Activated T-helper 1 cell treated with Interleukin-2 at 50 U/mL for 16 hours (primary cell): ENCODE measurements at places on chromosomes 2 and 18.

- DNase-seq: no peak
These were observed 302.2 kb downstream of the NDUFA10 start for GRCh38 chr2:239722760-239723470.

DNA sequence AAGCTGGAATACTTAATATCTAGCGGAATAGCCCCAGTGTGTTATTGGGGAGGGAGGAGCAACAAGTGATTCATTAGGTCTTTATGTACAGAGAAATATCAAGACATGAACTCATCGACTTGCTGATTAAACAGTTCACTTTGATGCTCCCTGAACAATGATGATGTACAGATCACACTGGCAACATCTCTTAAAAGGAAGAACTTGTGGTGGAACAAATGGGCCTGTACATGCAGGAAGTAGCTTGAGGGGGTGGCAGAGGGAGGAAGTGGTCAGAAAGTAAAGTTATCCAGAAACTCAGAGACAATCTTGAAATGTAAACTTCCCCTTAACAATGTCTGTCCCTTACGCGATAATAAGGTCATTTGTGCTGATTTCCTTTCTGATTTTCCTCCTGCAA is 90.5 kb downstream of the NXPH2 start:
- no peak for DNase-seq

DNA sequence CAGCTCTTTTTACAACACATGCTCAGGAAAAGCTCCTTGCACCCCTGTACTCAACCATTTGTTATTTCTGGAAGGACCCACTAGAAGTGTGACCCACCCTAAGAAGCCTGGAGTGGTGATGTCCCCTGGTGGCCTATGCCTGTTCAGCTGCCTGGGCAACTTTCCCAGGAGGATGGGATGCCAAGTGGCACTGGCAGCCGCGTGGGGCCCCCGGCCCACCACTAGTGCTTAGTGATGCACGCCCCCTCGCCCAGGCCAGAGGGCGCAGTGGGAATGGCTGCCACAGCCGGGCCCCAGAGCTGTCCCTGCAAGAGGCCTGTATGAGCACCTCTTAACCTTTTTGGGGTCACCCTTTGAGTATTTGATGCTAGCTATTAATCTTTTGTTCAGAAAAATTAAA is 18.1 kb downstream of the IMPA2 start:
- no peak for DNase-seq

- no peak for DNase-seq
These were observed 239.5 kb downstream of the WDR7 start for GRCh38 chr18:56890632-56891031.

GRCh38 chr2:207529330-207530159 is at the start of gene CREB1:
Gene CREB1, plus strand, starts transcription at chr2:207529962. Its CDS starts 25,674 bp downstream, at chr2:207555636.
- peak; percentile 100 for DNase-seq

- DNase-seq: no peak
These were observed 42.2 kb downstream of the THNSL2 start for GRCh38 chr2:88212251-88212790.

DNA sequence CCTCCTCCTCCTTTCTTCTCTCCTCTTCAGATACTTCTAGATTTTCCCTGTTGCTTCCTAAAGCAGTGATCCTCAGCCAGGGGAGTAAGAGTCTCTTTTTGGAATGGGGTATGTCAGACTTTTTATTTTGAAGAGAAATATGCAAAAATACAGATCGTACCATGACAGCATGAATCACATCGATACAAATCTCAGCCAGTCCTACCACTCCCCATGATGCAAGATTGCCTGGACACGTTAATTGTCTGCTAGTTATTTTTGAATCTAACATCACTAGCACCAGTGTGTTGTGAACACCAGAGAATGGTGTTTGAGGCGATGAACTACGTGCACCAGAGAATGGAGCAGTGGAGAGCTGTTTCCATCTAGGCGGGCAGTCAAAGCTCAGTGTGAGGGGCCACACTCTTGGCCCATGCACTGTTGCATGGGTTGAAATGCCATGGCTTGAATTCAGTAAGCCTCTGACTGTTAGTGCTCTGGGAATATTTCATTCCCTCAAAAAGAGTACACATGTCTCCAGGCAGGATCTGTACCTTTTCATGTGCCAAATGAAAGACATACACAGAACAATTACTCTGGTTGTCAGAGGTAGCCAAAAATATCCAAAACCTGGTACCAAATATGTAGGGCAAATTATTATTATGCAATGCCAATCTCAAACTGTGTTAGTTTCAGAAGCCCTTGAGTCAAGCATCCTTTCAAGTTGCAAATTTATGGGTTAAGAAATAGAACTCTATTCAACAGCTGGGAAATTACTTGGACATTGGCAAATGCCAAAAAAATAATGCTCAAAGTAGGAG is 46.3 kb upstream of the RALBP1 start:
- no peak for DNase-seq

GRCh38 chr2:223868005-223868404 is 30.6 kb upstream of the AP1S3 start:
- DNase-seq: no peak

GRCh38 chr2:74441690-74442482 is at the start of gene RTKN:
Gene RTKN, minus strand, starts transcription at chr2:74441937. Its CDS starts 121 bp downstream, at chr2:74441816.
- DNase-seq: no peak

DNA sequence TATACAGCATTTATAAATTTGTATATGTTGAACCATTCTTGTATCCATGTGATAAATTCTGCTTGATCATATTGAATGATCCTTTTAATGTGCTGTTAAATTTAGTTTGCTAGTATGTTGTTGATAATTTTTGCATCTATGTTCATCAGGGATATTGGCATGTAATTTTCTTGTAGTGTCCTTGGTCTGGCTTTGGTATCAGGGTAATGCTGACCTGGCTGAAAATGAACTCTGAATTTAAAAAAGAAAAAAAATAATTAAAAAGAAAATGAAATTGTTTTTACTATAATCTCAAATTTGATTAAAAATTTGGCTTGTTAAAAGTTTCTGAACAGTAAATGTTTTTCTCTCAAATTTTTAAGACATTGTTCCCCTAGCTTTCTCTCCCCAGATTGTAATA is 46.3 kb downstream of the RAD51AP2 start:
- DNase-seq: no peak

- no peak for DNase-seq
These were observed 178.8 kb downstream of the RPRM start for GRCh38 chr2:153299809-153300208.

DNA sequence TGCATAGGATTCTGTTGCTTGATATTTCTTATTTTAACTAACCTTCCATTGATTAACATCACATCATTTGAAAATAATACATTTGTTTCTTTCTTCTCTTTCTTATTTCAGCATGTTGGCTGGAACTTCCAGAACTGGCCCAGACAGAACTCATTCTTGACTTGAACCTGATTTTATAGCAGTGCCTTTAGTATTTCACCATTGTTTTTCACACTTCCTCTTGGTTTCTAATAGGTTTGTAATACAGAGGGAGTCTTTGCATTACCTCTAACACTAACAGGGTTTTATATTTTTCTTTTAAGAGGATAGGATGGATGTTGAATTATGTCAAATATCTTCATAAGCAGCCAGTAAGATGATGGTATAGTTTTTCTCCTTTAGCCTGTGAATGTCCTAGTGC is 39.2 kb downstream of the SEMA4F start:
- no peak for DNase-seq

- no peak for DNase-seq
These were observed 224.2 kb downstream of the NUP35 start for GRCh38 chr2:183348492-183348891.

GRCh38 chr18:23861805-23862470 is 152.6 kb upstream of the TTC39C start:
- DNase-seq: no peak

DNA sequence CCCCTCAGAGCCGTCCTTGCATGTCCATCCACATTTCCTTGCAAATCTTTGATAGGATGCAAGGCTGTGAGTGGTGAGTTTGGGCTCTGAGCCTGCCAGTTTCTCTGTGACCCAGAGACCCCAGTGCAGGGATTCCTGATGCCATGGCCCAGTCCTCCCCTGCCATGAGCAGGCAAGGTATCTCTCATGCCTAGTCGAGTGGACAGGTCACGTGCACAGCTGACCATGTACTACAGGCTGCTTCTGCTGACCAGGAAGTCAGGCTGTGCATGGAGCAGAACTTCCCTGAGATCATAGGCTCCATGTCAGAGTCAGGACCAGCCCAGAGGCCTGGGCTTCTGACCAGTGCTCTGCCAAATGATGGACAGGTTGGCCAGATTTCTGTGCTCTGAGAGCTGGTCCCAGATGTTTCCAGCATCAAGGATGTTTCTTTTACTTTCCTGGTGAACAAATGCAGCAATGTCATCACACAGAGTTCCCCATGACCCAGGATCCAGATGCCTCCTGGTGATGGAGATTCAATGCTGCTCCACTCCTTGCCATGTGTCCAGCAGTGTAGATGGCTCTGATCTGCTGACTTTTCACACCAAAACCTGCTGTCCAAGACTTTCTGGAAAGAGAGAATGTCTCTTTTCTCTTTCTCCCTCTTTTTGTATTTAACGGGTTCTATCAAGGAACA is 321.6 kb upstream of the HS6ST1 start:
- DNase-seq: no peak

DNA sequence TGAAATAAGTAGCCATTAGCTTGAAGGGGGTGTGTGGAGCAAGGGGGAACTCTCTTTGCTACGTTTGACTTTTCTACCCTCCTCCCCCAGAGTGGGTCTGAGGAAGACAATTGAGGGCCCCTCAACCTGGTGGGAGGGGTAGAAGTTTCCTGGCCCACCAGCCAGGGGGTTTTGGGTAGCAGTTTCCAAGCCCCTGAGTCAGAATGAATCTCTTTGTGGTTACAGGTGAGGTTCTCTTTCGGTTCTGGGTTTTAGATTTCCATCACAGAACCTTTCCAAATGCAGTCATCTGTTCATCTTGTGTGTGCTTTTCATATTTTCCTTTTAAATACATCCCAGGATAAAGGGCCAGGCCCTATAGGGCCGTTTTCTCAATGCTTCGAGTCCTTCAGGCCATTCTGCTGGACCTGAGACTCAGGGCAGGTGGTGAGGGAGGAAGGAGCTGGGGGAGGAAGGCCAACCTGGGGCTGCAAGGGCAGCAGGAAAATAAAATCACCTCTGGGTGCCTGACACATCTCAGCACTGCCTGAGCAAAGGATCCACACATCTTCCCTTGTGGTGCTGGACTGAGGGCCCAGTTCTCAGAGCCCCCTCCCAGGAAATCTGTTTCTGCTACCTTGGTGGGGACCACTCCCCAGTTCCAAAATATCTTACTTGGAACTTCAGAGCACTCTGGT is 4.7 kb downstream of the LBH start:
- no peak for DNase-seq

DNA sequence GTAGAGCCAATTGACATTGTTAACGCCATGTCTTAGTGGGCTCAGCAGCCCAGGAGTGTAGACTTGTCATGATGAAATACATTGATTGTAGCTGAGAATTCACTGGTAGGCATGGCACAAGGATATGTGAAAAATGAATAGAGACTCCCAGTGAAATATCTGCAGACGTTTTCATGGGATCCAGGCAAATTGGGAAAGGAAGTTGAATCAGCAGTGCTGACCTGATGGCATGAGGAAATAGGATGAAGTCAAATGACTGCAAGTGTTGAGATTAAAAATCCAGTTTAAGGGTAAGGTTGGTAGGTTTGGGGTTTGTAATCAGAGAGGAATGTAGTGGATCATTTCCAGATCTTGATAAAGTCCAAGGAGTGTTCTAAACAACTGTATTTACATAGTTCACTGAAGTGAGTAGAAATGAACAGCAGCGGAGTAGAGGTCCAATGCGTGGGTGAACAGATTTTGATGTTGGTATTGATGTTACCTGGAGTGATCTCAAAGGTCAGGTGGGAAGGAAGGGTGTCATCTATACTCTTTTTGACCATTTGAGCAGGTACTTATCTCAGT is 24.6 kb downstream of the INSIG2 start:
- no peak for DNase-seq

DNA sequence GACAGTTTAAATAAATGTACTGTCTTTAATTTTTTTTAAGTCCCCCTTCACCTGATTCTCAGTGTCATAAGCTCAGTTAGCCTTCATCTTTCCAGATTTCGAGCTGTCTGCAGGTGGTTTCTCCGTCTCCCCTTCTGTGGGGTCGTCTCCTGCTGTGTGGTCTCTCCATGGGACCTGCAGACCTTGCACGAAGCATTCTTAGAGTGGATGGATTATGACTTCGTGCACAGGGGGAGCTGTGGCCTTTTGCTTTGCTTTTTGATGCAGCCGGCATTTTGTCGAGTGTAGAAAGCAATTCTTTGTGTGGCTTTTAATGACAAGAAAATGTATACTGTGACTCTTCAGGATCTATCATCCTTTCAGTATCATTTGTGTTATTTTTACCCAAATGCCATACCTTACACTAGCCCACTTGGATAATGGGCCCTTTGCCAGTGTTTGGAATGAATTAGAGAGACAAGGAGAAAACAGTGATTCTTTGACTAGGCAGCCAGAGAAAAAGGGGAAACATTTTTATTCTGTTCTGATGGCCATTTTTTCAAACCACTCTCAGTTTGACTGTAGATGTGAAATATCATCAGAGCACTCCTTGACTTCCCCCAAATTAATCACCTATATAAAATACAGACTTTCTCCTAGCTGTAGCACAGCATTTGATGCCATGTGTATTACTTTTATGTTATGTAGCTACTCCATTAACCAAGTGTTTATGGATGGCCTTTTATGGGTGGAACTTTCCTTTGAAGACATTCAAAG is 54.3 kb downstream of the ITGA6 start:
- DNase-seq: no peak

- DNase-seq: no peak
These were observed at the start of gene MTCL1 for GRCh38 chr18:8705238-8705960. Gene MTCL1, plus strand, starts transcription at chr18:8705556. Its CDS starts 105 bp downstream, at chr18:8705661.

DNA sequence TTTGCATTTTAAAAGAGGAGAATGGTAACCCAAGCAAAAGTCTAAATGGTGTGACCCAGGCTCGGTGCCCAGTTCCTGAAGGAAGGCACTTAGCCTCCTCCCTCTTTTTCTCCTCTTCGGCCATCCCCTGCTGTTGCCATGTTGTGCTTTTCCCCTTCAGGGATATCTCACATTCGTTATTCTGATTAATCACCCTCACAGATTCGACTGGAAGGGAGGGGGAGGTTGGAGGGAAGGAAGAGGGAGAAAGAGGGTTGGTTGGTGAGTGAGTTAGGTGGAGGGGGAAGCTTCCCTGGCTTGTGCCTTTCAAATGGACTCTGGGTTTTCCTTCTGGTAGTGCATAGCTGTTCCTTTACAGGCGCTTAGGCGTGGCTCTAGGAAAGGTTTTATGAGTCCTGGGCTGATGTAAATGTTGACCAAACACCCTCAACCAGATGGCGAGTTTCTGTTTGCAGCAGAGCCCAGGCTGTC is 39.0 kb upstream of the LYPD6B start:
- no peak for DNase-seq
